ENCODE measurements at places on chromosomes 1 and 21.
A peak's percentile ranks its signal among the peaks of the same experiment; 100 is the strongest.

GRCh38 chr1:12532405-12533315 lies 85.3 kb downstream of the DHRS3 start:
- no peak for DNase-seq

GRCh38 chr21:36759348-36760083 lies 60.6 kb downstream of the SIM2 start:
- DNase-seq: no peak

DNA sequence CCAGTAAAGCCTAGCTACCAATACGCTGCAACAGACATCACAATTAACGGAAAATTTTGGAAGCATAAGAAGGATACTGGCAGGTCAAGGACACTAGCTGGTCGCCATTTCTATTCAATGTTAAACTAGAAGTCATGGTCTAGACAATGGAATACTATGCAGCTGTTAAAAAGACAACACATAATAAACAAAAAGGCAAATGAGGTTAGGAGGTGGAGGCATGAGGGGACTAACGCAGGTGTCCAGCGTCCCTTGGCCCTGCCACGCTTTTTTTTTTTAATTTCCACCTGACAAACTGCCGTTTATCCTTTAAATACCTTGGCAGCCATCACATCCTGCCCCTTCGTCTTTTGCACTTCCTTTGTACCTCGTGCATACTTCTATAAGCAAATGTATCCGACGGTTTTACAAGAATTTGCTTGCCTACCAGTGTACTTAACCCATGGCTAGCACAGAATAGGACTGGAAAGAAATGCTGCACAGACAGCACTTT lies 698 bp upstream of the SLC22A15 start:
- DNase-seq: no peak

DNA sequence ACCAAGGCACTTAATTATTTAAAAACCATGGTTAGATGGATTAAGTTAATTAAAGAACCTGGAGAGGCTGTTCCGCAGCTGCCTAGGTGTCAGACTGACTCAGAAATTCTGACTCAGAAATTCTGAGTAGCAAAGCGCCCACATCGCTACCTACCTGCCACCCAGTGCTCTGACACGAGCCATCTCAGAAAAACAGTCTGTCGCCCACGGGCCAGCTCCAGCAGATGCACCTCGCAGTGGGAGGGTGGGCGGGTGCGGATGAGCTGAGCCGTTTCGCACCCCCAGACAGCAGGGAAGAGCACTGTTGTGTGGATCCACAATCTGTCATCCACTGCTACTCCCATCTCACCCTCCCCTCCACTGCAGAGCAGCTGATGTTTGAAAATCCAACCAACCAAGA lies 13.5 kb downstream of the KCNK1 start:
- peak; percentile 29 for DNase-seq

DNA sequence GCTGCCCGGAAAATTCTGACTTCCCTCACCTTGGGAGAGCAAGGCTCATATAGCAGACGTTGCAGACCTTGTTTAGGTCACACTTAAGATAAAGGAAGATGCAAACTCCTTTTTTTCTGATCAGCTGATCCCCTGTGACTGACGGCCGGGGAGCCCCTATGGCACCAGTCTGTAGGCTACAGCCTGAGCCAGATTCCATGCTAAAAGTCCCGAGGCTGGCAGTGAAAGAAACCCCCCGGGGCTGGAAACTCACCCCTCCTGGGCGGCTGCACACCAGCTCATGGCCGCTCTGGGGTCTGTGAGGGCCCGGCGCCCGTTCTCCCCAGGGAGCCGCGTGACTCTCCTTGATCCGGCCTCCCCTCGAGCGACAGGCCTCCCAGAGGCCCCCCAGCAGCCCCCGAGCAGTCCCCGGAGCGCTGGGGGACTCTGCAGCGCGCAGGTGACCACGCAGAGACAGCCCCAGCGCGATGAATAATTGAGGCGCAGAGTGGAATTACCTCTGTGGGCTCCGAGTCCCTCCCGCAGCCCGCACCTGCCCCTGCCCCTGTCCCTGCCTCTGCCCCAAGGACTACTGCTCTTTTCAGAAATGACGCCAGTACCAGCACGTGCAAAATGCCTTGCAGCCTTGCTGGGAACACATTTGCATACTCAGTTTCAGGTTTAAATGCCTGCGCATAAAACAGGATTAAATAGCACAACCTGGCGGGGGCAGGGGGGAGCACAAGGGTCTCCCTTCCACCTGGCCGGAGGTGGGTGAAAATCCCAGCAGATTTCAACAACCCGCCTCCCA lies 62.6 kb upstream of the CLDN14 start:
- DNase-seq: peak; percentile 12

GRCh38 chr1:23807453-23807852 lies 6.9 kb upstream of the GALE start:
- DNase-seq: no peak

DNA sequence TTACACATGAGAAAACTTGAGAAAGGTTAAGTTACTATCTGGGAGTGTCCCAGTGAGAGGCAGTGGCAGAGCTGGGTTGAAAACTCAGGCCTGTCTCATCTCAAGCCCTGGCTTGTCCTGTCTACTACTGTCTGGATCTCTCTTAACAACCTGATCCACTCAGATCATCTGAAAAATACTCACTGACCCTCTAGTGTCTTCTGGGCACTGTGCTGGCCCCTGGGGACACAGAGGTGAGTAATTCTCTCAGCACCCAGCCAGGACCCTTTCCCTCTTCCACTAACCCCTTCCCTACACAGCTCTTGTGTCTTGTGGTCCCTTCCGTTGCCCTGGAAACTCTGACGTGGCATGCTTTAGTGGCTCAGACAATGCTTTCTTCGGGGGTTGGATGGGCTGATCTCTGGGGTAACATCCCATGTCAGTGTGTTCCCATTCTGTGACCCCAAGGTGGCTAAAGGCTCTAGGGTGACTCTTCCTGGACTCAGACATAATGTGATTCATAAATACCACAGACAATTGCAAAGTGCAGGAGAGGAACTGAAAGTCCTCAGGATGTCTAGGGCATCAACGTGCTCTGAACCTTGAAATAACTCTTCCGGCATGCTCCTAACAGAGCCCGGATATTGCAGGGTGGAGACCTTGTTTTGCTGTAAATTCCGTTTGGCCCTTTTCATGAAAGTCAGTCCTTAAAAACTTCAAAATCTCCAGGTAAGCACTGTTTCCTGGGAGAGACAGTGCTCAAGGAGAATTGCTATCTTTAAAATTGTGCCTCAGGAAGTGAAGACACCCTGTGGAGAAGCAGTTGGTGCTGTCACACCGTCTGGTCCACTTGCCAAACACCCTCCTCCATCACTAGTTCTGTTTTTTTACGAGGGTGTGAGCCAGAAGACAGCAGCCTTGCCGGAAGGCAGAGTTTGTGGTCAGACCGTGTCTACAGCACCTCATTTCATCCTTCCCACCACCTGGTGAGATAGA lies 4.0 kb downstream of the SHISAL2A start:
- peak; percentile 70 for DNase-seq

- DNase-seq: no peak
These were observed 9.3 kb upstream of the PIGC start for GRCh38 chr1:172453153-172453545.

DNA sequence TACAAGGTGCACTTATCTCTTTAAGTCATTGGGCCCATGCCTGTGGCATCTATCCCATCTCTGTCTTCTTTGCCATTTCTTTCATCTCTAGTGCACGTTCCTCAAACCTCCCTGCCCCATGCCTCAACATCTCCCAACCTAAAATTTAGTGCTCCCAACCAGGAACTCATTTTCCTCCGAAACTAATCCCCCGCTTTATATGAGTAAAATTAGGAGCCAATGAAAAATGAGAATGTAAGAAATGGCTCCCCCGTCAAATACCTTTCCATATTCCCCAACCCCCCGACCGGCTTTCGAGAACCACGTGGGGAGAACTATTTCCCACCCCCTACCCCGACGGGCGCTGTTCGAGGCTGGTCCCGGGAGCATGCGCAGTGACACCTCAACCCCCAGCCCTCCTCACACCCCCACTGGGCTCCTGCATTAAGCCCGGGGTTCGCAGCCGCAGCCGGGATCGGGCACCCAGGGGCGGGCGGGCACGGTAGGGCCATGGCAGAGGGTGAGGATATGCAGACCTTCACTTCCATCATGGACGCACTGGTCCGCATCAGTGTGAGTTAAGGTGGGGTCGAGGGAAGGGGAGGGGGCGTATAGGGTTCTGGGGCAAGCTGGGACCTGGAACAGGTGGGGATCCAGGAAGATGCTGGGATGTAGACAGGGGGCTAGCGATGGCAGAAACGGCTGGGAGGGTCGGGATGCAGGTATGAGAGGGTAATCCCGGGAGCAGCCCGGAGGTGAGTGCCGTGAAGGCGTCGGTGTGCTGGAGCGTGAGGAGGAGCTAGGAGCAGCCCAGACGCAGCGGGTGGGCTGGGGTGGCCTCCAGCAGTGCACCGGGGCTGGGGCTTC lies at the start of gene TRIM46:
Gene TRIM46, plus strand, starts transcription at position 372 of the 846 bp plus-strand sequence. Its CDS starts 118 bp downstream, at position 490.
- DNase-seq: peak; percentile 84

- DNase-seq: peak; percentile 93
These were observed 12.8 kb downstream of the GFI1 start for GRCh38 chr1:92473781-92474495.

GRCh38 chr1:156964441-156964840 lies 44.0 kb downstream of the LRRC71 start:
- no peak for DNase-seq

- no peak for DNase-seq
These were observed 2.9 kb upstream of the RHBDL2 start for GRCh38 chr1:38944547-38944946.

DNA sequence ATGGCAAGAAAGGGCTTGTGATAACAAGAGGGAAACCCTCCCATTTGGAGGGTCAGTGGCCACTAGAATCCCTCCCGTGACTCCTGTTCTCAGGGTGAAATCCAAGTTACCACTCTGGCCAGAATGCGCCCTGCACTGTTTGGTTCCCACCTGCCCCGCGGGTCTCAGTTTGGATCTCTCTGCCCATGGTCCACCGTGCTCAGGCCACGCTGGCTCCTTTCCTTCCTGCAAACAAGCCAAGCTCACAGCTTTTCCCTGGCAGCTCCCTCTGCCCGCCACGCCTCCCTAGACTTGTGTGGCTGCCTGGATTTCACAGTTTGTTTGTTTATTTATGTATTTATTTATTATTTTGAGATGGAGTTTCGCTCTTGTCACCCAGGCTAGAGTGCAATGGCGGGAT lies 179.5 kb upstream of the VAMP3 start:
- no peak for DNase-seq

- peak; percentile 69 for DNase-seq
These were observed 7.5 kb downstream of the KIF1B start for GRCh38 chr1:10217748-10218441.

DNA sequence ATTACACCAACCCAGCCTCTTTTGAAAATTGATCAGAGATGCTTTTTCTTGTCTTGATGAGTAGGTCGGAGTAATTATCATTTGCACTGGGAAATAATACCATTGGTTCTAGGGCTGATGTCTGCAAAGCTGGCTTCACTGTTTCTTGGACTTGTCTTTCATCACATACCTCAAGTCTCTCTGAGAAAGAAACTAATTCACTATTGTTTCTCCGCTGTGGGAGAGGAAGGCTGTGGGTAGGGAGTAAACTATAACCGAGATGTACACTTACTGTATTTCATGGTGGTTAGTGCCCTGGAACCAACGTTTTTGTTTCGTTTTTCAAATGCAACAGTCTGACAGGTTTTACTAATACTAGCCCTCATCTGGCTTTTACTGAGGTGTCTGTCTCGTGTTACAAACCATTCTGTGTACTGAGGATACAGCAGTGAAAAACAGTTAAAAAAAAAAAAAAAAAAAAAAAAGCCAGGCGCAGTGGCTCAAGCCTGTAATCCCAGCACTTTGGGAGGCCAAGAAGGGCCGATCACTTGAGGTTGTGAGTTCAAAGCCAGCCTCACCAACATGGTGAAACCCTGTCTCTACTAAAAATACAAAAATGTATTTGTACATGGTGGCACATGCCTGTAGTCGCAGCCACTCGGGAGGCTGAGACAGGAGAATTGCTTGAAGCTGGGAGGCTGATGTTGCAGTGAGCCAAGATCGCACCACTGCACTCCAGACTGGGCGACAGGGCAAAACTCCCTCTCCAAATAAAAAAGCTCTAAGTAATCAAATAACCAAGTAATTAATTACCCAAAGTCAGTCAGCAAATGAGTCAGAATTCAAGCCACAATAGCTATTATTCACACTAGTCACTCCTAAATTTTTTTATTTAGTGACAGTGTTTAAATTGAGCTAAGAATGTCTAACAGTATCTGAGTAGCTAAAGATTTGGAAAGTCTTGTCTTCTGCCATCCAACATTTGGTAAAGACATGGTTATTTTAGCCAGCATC lies 23.3 kb downstream of the TOMM20 start:
- DNase-seq: peak; percentile 86

- no peak for DNase-seq
These were observed 12.4 kb downstream of the HMGN1 start for GRCh38 chr21:39336457-39337008.

DNA sequence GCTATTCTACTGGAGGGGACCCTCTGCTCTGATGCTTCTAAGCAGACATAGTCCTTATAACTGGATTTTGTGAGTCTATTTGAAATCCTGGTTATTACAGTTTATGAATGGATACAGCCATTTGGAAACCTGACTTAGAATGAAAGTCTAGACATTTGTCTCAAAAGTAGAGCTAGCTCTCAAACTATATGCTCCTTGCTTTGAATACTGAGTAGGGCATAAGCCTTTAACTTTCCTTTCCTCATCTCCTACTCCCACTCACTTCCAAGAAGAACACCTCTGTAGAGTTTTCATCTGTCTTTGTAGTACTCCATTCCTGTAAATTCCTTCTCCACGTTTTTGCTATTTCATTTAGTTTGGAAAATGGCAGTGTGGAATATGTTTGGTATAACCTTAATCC lies 9.0 kb upstream of the ARID1A start:
- no peak for DNase-seq

GRCh38 chr21:27426196-27426595 lies 459.3 kb upstream of the ADAMTS5 start:
- DNase-seq: no peak

- no peak for DNase-seq
These were observed 375.3 kb downstream of the USH2A start for GRCh38 chr1:216047811-216048572.

DNA sequence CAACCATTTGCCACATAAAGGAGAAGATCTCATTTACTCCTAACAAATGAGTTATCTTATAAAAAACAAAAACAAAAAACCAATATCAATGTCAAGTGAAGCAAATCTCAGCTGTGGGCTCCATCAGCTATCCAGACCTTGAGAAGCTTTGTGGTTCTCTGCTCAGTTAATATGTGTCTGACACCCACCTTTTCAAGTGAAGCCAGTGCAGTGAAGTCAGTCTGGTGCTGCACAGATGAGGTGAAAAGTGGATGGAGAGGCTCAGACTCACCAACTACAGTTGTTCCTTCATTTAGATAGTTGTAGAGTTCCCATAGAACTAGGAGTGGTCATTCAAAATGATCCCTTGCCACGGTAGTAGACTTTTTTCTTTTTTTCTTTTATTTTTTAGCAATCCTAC lies 106.8 kb downstream of the NTNG1 start:
- no peak for DNase-seq

GRCh38 chr1:89516055-89516454 lies 8.6 kb upstream of the LRRC8B start:
- DNase-seq: no peak

Data from activated CD4-positive, alpha-beta T cell treated with anti-CD3 and anti-CD28 coated beads, Interleukin-2, amount 50 U/mL, for 16 hours (primary cell).